Activated naive CD4-positive, alpha-beta T cell treated with anti-CD3 and anti-CD28 coated beads, Interleukin-2, amount 50 U/mL, for 72 hours (primary cell): ENCODE measurements at places on chromosomes 6 and 20.

- DNase-seq, result no peak
Measured at GRCh38 chr6:44058617-44059358, 68.5 kb downstream of the MRPL14 start.

- DNase-seq, result no peak
Measured at GRCh38 chr20:25076201-25076600, 5.7 kb downstream of the VSX1 start.

DNA sequence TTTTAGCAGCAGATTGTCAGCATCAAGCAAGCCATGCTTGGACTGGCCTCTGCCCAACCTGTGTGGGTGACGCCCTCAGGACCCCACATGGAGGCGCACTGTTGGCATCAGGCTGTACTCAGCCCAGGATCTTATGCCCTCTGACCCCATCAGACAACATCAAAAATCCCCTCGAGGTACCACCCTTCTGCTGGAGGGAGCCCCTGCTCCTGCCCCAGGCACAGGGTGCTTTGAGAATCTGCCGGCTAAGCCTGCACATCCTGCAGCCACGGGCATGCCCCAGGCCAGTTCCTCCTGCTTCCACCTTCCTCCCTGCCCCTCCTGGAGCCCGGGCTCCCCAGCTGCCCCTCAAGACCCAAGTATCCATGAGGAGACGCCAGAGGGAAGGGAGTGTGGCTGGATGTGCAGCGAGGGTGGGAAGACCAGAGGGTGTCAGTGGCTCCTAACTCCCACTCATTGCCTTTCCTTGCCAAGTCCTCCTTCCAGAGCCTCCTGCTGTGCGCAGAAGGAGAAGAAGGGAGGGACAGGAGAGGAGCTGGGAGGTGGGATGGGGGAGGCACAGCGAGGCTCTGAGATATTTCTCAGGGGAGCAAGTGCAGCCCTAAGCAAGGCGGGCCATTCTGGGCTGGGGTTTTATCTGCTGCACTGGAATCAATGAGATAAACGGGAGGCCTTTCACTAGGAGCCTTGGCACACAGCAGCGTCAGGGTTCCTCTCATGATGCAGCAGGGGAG lies 77.4 kb upstream of the CST7 start:
- DNase-seq, result no peak

DNA sequence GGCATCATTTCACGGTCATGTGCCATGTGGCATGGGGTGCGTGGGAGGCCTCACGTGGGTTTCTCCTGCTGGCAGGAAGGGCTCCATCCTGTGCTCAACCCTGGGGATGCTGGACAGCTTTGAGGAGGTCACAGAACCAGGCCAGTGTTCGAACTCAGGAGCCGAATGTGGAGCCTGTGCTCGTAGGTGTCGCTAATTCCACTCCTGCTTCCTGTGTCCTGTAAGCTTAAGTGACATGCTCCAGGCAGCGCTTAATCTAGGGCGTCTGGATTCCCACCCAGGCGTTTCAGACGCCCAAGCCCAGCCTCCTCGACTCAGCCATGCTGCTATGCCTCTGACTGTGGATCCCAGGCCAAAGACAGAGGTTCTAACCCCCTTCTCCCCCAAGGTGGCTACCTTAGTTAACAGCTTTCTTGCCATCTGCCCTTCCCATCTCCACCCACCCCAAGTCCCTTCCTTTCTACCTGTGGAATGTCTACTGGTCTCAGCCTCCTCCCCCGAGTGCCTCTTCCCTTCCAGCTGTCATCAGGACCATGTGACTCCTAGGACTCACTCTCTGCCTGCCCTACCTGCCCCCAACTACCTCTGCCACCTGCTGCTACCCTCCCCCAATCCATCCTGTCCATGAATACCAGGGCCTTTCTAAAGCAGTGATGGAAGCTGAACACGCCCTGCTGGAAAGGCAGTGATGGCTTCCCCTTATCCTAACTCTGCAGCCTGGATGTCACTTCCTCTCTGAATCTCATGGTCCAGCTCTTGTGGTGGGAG lies 255.1 kb downstream of the CDH26 start:
- DNase-seq, result no peak

DNA sequence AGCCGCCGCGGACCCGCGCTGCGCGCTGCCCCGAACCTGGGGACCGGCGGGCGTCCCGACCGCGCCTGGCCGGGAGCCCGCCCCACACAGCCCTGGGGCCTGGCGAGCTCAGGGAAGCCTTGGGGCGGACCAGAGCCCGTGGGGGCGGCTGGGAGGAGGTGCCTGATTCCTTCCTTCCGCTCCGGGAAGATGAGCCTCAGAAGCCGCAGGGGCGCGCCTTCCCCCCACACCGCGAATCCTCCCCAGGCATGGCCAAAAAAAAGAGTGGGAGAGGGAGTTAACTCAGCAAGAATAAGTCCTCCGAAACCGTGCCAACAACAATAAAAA lies at the start of gene CBLN4:
CBLN4 (minus strand) TSS at position 131 of the 327 bp plus-strand sequence. CDS start 1,348 bp downstream, outside the sequence.
- DNase-seq, result no peak

GRCh38 chr6:35341557-35341956 lies 801 bp upstream of the PPARD start:
- DNase-seq, result no peak

GRCh38 chr6:85115876-85116275 lies 334.0 kb upstream of the NT5E start:
- DNase-seq, result no peak

GRCh38 chr6:128617285-128617684 lies 96.9 kb upstream of the PTPRK start:
- DNase-seq, result no peak

DNA sequence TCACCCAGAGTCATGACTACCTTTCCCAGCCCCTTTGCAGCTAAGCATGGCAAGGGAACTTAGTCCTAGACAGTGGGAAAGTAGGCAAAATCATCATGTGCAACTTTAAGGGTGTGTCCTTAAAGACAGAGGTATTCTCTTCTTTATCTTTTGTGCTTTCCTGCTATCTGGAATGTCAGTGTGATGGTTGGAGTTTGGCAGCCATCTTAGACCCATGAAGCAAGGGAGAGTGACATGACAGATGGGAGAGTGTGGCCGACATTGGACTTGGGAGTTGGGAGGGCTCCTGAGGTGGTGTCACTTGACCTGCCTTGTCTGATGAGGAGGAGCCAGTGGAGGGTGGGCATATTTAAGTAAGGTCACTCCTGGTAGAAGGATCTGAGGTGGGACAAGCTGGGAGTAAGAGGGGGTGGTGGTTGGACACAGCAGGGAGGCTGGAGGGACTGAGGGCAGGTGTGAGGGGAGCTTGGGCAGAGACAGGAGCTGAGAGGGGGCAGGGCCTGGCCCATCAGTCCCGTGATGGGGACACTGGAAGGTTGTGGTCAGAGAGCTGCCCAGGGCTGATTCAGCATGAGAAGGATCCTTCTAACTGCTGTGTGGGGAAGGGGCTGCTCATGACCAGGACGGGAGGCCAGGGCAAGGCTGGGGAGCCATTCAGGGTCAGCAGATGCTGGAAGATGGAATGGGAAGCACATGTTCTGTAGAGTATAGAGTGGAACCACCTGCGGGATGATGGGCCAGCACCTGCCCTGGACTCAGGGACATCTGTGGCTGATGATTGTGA lies 29.5 kb upstream of the SULF2 start:
- no peak for DNase-seq
